ENCODE measurements at places on chromosomes 3 and 15.
A peak's percentile ranks its signal among the peaks of the same experiment; 100 is the strongest.

DNA sequence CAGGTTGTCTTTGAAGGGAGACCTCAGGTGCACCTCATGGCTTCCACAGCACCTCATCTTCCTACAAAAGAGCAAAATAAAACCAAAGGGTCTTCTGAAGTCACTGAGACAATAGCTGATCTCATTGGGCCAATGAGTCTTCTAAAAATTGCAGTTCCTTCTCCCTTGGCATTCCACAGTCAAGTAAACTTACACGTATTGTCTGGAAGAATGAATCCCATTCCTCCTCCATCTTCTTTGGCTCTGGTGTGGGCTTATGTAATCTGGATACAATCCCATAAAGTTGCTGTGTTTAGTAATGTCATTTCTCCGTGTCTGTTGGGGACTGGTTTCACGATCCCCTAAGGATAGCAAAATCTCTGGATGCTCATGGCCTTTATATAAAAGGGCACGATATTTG is 85.5 kb upstream of the CGNL1 start:
- no peak for DNase-seq

GRCh38 chr3:15797642-15798303 is at the start of gene ANKRD28:
Gene ANKRD28 (minus strand): TSS chr3:15797979. CDS start chr3:15796521, 1,458 bp downstream.
- DNase-seq = no peak

GRCh38 chr15:70089692-70089971 is 8.1 kb downstream of the TLE3 start:
- DNase-seq = no peak

- DNase-seq = no peak
Observed at GRCh38 chr3:20424086-20424485, 238.1 kb upstream of the SGO1 start.

DNA sequence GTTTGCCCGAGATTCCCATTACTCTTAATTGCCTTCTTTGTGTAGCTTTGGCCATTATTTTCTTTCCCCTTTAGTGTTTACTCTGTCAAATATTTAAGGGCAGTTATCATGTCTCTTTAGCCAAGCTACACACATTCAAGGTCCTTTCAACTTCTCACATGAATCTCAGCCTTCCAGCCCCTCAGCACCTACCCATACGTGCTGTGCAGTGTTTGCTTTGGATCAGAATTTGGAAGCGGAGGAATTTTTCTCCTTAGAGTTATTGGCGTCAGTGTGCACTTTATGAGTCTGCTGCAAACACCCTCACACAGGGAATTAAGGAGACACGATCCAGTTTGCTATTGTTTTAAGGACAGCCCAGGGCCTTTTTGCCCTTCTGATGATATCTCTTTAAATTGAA is 231.6 kb downstream of the CACNA2D3 start:
- no peak for DNase-seq

GRCh38 chr15:91853511-91853947 is at the start of gene SLCO3A1:
Gene SLCO3A1 (plus strand): TSS chr15:91853708.
- DNase-seq = peak; percentile 50

DNA sequence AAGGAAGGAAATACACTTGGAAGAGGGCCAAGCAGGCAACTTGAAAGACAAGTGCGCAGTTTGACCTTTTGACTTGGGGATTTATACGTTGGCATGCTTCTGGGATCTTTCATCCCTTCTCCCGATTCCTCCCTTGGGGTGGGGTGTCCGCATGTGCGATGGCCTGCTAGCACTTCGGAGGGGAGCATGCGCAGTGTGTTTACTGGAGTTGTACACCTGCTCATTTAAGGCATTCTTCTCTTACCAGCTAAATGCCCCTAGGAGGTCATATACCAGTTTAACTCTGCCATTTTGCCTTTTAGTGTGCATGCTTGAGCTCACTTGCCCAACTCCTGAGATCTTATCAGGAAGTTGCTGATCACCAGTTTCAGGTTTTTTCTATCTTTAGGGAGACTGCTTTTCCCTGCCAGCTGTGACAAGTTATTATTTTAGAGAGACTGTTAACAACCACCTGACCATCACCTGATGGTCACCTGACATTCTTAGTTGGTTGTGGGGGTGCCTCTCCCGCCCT is 63.5 kb downstream of the BFSP2 start:
- DNase-seq = no peak

DNA sequence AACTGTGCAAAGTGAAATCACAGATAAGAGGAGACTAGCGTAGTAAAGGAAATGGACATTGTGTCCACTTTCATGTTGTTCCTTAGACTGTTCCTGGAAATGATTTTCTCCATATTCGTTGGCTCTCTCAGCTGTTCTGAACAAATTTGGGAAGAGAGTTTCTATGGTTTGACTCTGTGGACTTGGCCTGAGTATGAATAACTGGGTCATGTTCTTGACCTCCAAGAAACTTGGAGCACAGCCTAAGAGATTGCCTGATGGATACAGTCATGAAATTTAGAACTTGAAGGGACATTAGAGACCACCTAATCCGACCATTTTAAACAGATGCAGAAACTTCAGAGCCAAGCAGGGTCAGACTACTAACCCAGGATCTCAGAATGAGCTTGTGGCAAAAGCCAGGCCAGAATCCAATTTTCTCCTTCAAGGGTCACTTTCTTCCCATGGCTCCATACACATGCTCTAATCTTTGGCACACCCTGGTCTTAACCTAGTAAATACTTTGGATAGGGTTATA is 430.4 kb downstream of the RBMS3 start:
- no peak for DNase-seq

DNA sequence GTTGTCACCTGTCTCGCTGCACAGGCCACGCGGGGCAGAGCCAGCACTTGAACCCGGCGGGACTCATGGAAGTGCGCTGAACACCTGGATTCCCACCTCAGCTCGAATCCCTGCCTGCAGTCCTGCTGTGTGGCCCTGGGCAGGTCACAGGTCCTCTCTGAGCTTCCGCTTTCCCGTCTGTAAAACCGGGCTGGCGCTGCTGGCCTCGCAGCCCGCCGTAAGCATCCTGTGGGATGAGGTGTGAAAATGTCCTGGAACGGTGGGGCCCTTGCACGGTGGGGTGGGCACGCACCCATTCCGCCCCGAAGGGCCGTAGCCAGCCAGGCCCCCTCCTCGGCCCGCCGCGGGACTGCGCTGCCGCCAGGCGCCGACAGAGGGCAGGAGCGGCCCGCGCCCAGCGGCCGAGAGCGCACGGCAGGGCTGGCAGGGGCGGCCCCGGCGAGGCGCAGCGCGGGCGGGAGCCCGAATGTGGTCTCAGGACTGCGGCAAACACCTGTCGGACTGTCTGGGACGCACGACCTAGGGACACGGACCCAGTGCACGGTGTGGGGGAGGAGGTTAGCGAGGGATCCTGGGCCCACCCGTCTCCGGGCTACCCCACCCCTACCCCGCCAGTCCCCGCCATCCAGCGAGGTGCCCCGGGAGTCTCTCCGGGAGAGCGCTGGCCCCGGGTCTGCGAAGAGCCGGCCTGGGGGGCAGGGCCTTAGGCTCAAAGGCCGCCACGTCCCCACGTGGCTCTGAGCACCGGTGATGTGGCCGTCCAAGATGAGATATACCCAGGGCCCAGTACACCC is 40.4 kb downstream of the DNAJB8 start:
- DNase-seq = peak; percentile 14

- DNase-seq = no peak
Observed at GRCh38 chr15:75620058-75620820, 5.3 kb downstream of the SNUPN start.

GRCh38 chr15:41568350-41569017 is 9.5 kb downstream of the TYRO3 start:
- no peak for DNase-seq

GRCh38 chr3:5136211-5136918 is 14.3 kb downstream of the ARL8B start:
- DNase-seq = no peak

GRCh38 chr3:29381595-29381994 is 100.7 kb downstream of the RBMS3 start:
- DNase-seq = no peak

DNA sequence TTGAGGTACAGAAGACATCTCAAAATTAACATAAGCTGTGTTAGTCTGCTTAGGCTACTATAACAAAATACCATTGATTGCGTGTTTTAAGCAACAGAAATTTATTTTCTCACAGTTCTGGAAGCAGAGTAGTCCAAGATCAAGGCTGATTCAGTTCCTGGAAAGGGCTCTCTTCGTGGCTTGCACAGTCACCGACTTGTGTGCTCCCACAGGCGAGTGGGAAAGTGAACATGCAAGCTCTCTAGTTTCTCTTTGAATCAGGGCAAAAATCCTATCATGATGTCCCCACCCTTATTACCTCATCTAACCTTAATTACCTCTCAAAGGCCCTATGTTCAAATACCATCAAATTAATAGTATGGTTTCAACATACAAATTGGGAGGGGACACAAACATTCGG is 505.9 kb downstream of the ZIC1 start:
- DNase-seq = no peak

DNA sequence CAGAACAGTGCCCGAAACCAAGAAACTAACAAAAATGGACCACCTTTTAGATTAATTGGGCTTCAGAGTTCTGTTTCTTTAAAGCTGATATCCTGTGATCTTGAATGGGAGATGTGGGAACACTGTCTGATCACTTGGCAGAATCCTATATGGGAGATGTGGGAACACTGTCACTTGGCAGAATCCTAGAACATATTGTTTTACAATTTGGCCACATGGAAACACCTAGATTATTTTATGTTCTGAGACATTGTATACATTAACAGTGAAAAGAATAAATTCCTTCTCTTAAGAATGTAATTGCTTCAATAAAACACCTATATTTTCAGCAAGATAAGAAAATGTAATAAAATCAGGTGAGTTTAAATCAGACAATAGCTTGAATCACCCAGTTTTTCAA is 30.3 kb upstream of the PLSCR2 start:
- DNase-seq = no peak

DNA sequence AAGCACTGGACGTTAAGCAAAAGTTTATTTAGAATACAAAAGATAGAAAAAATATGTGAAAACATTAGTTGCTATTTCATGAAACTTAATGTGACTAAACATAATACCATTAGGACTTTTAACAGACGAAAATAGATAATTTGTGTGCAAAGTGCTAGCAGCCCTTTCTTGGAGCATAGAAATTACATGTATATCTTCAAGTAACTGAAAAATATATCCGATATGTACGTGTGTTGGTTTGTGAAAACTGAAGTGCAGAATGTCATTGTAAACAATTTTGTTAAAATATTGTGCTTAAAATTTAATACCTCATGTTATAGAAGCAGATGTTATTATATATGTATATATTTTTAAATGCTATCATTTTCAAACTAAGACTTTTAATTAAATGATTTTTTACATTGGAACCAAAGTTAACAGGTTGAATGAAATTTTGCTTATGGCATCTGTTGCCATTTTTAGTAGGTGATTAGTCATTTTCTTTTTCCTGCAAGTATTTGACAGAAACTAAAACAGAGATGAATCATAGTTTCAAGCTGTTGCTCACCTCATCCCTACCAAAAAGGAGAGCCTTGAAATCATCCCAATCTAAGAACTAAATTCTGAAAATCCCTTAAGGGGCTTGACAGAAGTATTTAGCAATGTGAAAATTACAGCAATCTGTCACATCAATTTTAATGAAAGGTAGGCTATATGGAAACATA is 334.8 kb downstream of the NAALADL2 start:
- no peak for DNase-seq

- no peak for DNase-seq
Observed at GRCh38 chr3:46705751-46706552, 4.8 kb downstream of the TMIE start.

DNA sequence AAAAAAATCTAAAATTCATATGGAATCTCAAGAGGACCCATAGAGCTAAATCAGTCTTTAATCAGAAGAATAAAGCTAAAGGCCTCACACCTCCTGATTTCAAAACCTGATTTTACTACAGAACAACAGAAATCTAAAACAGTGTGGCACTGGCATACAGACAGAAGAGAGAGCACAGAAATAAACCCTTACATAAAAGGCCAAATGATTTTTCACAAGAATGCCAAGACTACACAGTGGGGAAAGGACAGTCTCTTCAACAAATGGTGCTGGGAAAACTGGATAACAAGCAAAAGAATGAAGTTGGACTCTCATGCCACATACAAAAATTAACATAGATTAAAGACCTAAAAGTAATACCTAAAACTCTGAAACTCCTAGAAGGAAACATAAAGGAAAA is 10.1 kb downstream of the TOP2B start:
- DNase-seq = no peak

GRCh38 chr3:127775398-127776109 is 46.8 kb downstream of the MGLL start:
- DNase-seq = no peak
